ENCODE measurements at places on chromosomes 4 and X. TPM values are rescaled to one million over a fixed set of nuclear protein-coding genes. Genes with fewer than 3 reads are reported as not detected.

FAM133A gene
- total RNA-seq = 23.7 TPM

GUCY1A1 gene
- total RNA-seq = not detected

KDR gene
- total RNA-seq = under 0.01 TPM

PROM1 gene
- total RNA-seq = not detected

GAB1 gene
- total RNA-seq = 6.2 TPM

IL9R gene
- total RNA-seq = 0.12 TPM

EFHC2 gene
- total RNA-seq = not detected

CLNK gene
- not detected for total RNA-seq

SPIN2B gene
- total RNA-seq = 15.6 TPM

AP1AR gene
- 16.2 TPM for total RNA-seq

BEX2 gene
- not detected for total RNA-seq

FGD1 gene
- 8.0 TPM for total RNA-seq

LUZP4 gene
- total RNA-seq = not detected

RNF175 gene
- 8.0 TPM for total RNA-seq

FGG gene
- total RNA-seq = not detected

RBM3 gene
- 208 TPM for total RNA-seq

ADAM29 gene
- total RNA-seq = not detected

PNMA3 gene
- not detected for total RNA-seq

LONRF3 gene
- total RNA-seq = 1.4 TPM

SPANXN3 gene
- not detected for total RNA-seq

BBS7 gene
- total RNA-seq = 13.9 TPM

GAGE2A gene
- not detected for total RNA-seq

PPARGC1A gene
- total RNA-seq = 0.24 TPM

AMTN gene
- total RNA-seq = not detected
